ENCODE measurements at places on chromosomes 6 and 20. TPM values are rescaled to one million over a fixed set of nuclear protein-coding genes. Genes with fewer than 3 reads are reported as not detected.

Gene PLCB4
- not detected for total RNA-seq

Gene MAFB
- not detected for total RNA-seq

Gene ANGPT4
- not detected for total RNA-seq

Gene COX4I2
- total RNA-seq, result not detected

Gene GRIK2
- total RNA-seq, result not detected

Gene TFAP2D
- not detected for total RNA-seq

Gene MOG
- not detected for total RNA-seq

Gene OR2H2
- total RNA-seq, result not detected

Gene MYH7B
- total RNA-seq, result 0.33 TPM

Gene SRF
- 49.1 TPM for total RNA-seq

- no peak for DNase-seq
Measured at GRCh38 chr6:156955494-156956183, 178.5 kb downstream of the ARID1B start.

GRCh38 chr6:11198663-11199603 is 33.5 kb downstream of the NEDD9 start:
- DNase-seq, result peak; percentile 36

DNA sequence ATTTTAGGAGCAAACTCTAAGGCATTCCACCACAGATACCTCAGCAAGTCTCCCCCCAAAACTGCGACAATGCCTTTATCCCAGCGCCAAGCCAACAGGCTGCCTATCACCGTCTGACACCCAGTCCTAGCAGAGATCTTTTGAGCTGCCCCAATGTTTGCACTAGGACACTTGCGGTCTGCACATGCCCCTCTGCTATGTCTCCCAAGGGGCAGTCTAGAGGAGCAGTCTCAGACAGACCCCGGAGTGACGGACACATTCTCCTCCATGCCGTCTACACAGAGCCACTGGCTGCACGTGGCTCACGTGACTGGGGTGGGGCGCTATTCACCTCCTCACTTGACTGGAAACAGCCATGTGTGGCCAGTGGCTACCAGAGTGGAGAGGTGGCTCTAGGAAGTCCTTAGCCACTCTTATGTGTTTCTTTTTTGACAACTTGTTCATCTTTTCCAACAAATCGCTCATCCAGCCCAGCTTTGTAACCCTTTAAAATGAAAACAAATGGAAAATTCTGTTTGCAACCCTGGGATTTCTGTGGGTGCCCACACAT is 16.0 kb downstream of the DIDO1 start:
- DNase-seq, result no peak

GRCh38 chr6:166244353-166245045 is 63.7 kb downstream of the PRR18 start:
- peak; percentile 47 for DNase-seq

GRCh38 chr20:63890201-63890576 is 4.7 kb upstream of the DNAJC5 start:
- DNase-seq, result no peak

DNA sequence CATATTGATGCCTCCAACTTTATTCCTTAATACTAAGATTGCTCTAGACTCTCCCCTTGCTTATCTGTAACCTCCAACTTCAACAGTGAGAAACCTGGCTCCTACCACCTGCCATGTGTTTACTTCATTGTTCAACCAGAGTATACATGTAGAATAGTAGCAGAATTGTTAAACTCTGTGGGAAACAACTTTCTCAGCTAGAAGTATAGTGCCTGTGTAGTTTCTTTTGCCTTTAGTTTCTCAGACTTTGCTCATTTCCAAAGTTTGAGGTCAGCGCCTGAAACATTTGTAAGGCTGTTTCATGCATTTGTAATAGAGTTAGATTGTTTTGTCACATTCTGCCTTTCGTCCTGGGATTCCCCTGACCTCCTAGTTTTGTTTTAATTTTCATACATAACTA is 34.9 kb upstream of the HECA start:
- DNase-seq, result no peak

GRCh38 chr6:83038246-83038645 is 27.4 kb downstream of the UBE3D start:
- DNase-seq, result no peak

DNA sequence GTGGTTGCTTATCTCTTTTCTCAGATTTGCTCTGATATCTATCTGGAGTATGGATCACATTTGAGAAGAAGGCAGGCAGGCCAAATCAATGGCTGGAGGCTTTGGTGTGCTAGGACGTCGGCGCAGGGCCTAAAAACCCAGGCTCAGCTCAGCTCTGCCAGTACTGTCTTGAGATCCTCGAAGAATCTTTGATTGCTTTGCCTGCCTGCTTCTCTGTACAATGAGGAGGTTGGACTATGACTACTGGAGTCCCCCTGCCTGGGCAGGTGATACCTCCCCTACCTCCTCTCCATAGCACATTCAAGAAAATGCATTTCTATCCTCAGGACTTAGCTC is 25.1 kb downstream of the KCNK5 start:
- DNase-seq, result no peak

- no peak for DNase-seq
Measured at GRCh38 chr20:61528591-61528990, 276.5 kb downstream of the CDH4 start.

GRCh38 chr6:33672808-33673207 is 38.7 kb downstream of the UQCC2 start:
- DNase-seq, result no peak

DNA sequence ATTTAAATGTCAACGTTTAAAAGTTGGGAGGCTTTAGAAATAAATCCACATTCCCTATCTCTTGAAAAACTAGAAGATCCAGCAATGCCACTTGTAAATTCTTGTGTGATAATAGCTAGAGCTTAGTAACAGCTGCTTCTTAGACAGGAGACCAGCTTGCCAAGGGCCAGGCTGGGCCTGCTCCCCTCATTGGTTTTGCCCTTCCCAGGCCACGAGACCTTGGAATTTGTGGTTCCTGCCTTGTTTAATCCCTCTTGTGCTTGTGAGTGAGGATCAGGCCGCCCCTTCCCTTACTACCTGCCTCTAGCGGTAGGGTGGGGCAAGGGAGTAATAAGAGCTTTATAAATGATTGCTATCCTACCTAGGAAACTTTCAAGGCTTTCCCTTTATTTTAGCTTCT is 363.5 kb downstream of the SYNE1 start:
- DNase-seq, result no peak

DNA sequence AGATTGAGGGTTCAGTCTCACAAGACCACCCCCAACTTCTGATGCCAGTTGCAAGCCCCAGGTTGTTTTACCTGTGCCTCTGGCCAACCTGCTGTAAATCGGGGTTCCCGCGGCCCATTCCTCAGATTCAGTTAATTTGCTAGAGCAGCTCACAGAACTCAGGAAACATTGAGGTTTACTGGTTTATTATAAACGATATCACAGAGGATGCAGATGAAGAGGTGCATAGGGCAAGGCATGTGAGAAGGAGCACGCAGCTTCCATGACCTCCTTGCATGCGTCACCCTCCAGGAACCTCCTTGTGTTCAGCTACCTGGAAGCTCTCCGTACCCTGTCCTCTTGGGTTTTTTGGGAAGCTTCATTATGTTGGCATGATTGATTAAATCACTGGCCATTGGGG is 66.0 kb upstream of the CDKAL1 start:
- no peak for DNase-seq

- no peak for DNase-seq
Measured at GRCh38 chr6:8000188-8000596, 64.0 kb downstream of the BLOC1S5 start.

DNA sequence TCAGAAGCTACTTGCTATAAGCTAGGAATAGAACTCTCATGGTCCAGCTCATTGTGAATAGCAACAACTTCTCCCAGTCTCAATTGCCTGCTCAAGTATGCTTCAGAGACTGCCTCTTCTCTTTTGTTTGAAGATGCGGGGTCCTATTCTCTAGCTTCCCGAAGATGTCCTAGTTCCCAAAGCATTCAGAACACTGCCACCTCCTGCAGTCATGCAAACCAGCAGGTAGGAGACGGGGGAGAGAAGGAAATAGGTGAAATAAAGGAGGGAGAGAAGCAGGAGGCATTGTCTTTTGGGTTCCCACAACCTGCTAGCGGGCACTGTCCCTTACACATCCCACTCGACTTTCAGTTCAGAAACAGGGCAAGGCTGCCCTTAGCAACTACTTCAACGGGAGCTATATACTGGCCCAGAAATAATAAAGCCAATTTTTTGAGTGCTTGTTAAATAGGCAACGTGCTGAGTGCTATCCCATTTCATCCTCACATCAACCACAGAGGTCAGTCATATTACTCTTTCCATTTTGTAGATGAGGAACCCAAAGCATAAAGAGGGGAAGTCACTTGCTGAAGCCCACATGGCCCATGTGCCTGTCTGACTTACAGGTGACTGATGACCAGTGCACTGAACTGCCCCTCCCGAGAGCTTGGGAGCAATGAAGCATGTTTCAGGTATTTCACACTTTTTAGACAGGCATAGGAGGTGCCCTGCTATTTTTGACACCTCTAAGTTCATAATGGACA is 61.9 kb upstream of the ATXN1 start:
- no peak for DNase-seq

GRCh38 chr6:40473026-40473425 is 114.1 kb downstream of the LRFN2 start:
- no peak for DNase-seq

- no peak for DNase-seq
Measured at GRCh38 chr6:122751326-122751725, 28.2 kb upstream of the FABP7 start.

DNA sequence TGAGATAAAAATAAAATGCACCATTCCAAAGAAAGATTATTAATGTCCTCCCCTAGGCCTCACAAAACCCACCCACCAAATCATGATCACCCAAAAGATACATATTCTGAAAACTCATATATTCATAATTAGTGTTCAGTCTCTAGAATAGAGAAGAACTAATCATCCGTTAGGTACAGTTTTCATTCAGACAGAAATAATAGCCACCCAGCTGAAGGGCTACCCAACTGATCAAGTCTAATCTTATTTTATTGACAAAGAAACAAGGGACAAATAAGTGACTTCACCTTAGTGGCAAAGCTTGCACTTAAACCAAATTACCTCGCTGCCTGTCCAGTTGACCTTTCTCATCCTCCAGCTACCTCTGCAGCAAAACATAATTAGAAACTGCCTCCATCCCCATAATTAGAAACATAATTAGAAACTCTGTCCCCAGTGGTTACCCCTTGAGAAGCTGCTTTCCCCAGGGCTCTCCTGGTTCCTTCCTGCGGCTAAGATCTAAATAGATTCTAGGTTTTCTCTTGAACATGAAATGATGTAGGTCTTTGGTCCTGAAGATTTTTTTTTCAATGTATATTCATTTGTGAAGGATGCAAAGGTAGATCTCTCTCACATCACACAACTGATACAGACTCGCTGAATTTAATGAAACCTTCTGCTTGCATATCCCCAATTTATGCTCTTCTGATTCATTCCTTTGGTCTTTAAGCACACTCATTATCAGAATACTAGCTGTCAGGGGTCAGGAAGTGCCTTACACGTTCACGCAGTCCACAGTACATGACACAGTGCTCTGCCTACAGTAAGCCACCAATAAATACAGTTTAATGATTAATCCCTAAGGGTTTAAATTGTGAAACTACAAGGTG is 46.3 kb downstream of the HBS1L start:
- DNase-seq, result no peak

GRCh38 chr6:54315656-54316055 is 7.4 kb downstream of the TINAG start:
- DNase-seq, result no peak

- no peak for DNase-seq
Measured at GRCh38 chr6:127464161-127464880, 5.1 kb upstream of the KIAA0408 start.

Measured in activated naive CD8-positive, alpha-beta T cell treated with anti-CD3 and anti-CD28 coated beads for 36 hours (primary cell).